ENCODE measurements at places on chromosomes 1 and 21. TPM values are rescaled to one million over a fixed set of nuclear protein-coding genes. Genes with fewer than 3 reads are reported as not detected.

Gene RAB7B
- total RNA-seq: 2.8 TPM

Gene TDRD10
- total RNA-seq: not detected

Gene ANGPTL7
- total RNA-seq: not detected

Gene RASAL2
- 23.1 TPM for total RNA-seq

Gene SH3GLB1
- total RNA-seq: 36.0 TPM

Gene OR2T3
- total RNA-seq: not detected

Gene C1orf141
- total RNA-seq: not detected

Gene NES
- 23.0 TPM for total RNA-seq

Gene KLHDC8A
- total RNA-seq: not detected
